Uterine smooth muscle cell (primary cell): ENCODE measurements at places on chromosomes 12 and 14. TPM values are rescaled to one million over a fixed set of nuclear protein-coding genes. Genes with fewer than 3 reads are reported as not detected.

The ESR2 gene
- total RNA-seq = 0.11 and 0.25 TPM in 2 replicates

The KRT73 gene
- total RNA-seq = not detected in 2 replicates

The TAS2R50 gene
- total RNA-seq = 3.5 and 4.2 TPM in 2 replicates

The STON2 gene
- total RNA-seq = 0.87 and 2.7 TPM in 2 replicates

The DPF3 gene
- 3.1 and 6.6 TPM in 2 replicates for total RNA-seq

The TGM1 gene
- 0.25 and 0.55 TPM in 2 replicates for total RNA-seq

The KCNH5 gene
- 0.12 and 0.33 TPM in 2 replicates for total RNA-seq

The FGF23 gene
- total RNA-seq = not detected in 2 replicates

The DLK1 gene
- total RNA-seq = not detected in 2 replicates

The EFS gene
- 5.5 and 7.6 TPM in 2 replicates for total RNA-seq

The ARHGEF25 gene
- 17.9 and 27.1 TPM in 2 replicates for total RNA-seq

The FAM186B gene
- 0.12 and 0.22 TPM in 2 replicates for total RNA-seq

The KRT4 gene
- total RNA-seq = under 0.01 TPM in 1 of 2 replicates, not detected in the other

The BICDL1 gene
- 0.11 and 0.25 TPM in 2 replicates for total RNA-seq

The LTBP2 gene
- total RNA-seq = 134 and 315 TPM in 2 replicates

The KCNH3 gene
- under 0.01 TPM in 1 of 2 replicates, not detected in the other for total RNA-seq

The PARP2 gene
- total RNA-seq = 11.5 and 22.1 TPM in 2 replicates
